Fibroblast of lung (primary cell): ENCODE measurements at places on chromosomes 2 and 18. TPM values are rescaled to one million over a fixed set of nuclear protein-coding genes. Genes with fewer than 3 reads are reported as not detected.

SLC4A5 gene
- 0.12 and 0.19 TPM in 2 replicates for polyA plus RNA-seq

- H3K4me3 ChIP-seq = no peak overlapping the region
- H3K36me3 ChIP-seq = no peaks in the 10 kb centered on the region
- H3K4me1 ChIP-seq = no peaks in the 10 kb centered on the region
- no peaks in the 10 kb centered on the region for H3K27me3 ChIP-seq
- H3K27ac ChIP-seq = no peak overlapping the region
Measured at GRCh38 chr2:220891405-220891804, 680.7 kb downstream of the EPHA4 start.

FAM237A gene
- polyA plus RNA-seq = not detected in 2 replicates

- no peaks in the 10 kb centered on the region for H3K36me3 ChIP-seq
- H3K27ac ChIP-seq = no peak overlapping the region
- H3K4me3 ChIP-seq = no peak overlapping the region
- no peaks in the 10 kb centered on the region for H3K27me3 ChIP-seq
- H3K4me1 ChIP-seq = no peaks in the 10 kb centered on the region
Measured at GRCh38 chr2:31813016-31813415, 197.8 kb downstream of the MEMO1 start.

DNA sequence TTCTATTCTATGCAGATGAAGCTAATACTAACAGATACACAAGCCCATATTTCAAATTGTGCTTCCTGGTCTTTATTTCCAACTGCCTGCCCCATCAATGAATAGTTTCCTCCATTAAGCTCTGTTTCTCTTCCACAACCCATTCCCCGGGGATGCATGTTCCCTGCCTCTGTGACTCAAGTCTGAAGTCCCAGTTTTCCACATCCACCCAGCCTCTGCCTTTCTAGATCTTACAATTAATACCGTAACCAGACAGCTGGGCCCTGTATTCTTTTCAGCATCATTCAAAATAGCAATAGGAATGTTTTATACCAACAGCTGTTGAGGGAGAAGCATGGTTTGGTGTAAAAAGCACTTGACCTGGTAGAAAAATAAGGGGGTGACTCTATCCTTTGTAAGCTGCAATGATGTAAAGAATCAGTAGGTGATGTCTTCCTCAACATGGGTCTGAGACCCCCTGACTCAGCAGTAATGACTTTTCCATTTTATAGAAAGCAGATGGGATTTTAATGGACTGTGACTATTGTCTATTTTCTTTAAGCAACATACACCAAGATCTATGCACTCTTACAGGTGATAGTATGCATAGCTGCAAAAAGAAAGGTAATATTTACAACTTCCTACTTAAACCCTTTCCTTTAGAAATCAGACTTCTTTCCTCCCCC is 46.1 kb upstream of the DAPL1 start:
- no peak overlapping the region for H3K27ac ChIP-seq
- DNase-seq = no peak
- H3K27me3 ChIP-seq = no peaks in the 10 kb centered on the region
- H3K4me3 ChIP-seq = no peak overlapping the region

- H3K4me3 ChIP-seq = no peak overlapping the region
- no peaks in the 10 kb centered on the region for H3K27me3 ChIP-seq
- no peaks in the 10 kb centered on the region for H3K4me1 ChIP-seq
- no peaks in the 10 kb centered on the region for H3K36me3 ChIP-seq
- DNase-seq = no peak
Measured at GRCh38 chr18:74878267-74878666, 280.6 kb downstream of the ZNF407 start.

LRP1B gene
- 0.01 TPM in 1 of 2 replicates, not detected in the other for polyA plus RNA-seq

DNA sequence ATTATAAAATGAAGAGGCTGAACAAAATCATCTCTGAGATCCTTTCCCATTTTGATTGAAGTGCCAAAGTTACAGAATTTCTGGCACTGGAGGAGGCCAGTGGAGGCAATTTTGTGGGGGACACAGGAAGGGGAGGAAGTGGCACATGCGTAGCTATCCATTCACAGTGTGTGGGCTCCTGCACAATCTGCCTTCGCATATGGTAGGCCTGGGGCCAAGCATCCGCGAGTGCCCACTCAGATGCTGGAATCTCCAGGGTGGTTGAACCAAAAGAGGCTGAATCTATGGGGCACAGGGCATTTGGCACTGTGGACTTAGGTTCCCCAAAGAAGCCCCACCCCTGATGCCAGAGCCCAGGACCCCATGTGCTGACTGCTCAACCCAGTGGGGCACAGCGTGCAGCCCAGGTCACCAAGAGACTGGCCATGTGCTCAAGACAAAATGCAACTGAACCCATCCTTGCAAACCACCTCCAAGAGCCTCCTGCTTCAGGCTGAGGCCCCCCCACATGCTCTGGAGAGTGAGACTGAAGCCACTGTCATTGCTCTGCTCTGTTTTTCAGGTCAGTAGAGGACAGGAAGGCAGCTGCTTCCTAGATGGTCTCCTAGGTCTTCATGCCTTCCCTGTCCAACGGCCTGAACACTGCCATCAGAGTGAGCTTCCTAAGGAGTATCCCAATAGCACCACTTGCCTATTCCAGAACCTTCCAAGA is 28.5 kb downstream of the ST8SIA5 start:
- no peaks in the 10 kb centered on the region for H3K4me1 ChIP-seq
- no peak overlapping the region for H3K4me3 ChIP-seq
- DNase-seq = no peak
- no peaks in the 10 kb centered on the region for H3K36me3 ChIP-seq
